Neural crest cell (in vitro differentiated cells): ENCODE measurements at places on chromosomes 11 and 22.

GRCh38 chr22:44603767-44604166 is 98.2 kb upstream of the PRR5 start:
- no peak for DNase-seq

- DNase-seq: no peak
These were observed 31.7 kb downstream of the DCDC1 start for GRCh38 chr11:31337806-31338205.

DNA sequence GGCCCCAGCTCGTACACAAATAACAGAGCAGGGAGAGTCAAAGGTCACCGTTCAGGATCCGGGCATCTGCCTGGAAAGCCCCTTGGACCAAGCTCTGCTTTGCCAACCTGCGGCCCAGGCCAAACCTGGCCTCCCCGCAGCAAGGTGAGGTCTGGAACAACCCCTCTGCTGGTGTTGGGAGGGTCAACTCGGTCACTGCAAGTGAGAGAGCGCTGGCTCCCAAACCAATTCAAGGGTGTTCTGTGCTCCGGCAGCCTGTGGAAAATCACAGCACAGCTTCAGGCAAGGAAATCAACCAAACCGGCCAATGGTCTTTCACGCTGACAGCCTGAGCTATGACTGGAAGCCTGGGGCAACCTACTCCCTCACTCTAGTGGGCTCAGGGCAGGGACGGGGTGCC is 63.4 kb downstream of the MYH9 start:
- DNase-seq: no peak

DNA sequence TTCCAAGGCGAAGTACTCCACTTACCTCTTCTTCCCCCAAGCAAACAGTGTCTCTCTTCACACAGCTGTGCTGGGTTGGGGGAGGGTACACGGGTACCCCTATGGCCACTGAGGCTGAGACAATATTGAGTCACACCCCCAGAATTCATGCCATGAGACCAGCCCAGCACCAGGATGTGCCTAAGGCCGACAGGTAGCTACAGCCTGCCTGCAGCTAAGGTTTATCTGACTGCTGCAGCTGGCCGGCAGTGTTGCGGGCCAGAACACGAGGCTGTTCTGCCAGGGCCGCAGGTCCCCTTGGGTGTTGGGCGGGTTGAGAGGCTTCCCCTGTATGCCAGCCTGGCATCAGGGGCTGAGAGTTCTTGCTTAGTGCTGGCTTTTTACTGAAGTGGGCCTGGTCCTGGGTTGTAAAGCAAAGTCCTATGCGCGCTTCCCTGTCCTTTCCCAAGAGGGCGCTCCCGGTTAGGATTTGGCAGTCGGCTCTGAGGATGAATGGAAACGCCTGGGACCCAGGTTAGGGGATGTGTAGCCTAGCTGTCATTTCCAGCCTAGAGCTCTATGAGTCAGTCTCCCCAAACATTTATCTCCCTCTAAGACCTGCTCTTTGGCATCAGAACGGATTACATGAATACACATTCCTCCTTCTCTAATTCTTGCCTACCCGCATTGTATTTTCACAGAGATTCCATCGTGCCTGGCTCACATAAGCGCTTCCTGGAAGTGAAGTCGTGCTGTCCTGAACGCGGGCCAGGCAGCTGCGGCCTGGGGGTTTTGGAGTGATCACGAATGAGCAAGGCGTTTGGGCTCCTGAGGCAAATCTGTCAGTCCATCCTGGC is 7.1 kb downstream of the USP18 start:
- DNase-seq: peak; percentile 76

- no peak for DNase-seq
These were observed 226.6 kb upstream of the TENM4 start for GRCh38 chr11:79667380-79667779.

- no peak for DNase-seq
These were observed 8.9 kb downstream of the KCNK7 start for GRCh38 chr11:65586676-65587075.

DNA sequence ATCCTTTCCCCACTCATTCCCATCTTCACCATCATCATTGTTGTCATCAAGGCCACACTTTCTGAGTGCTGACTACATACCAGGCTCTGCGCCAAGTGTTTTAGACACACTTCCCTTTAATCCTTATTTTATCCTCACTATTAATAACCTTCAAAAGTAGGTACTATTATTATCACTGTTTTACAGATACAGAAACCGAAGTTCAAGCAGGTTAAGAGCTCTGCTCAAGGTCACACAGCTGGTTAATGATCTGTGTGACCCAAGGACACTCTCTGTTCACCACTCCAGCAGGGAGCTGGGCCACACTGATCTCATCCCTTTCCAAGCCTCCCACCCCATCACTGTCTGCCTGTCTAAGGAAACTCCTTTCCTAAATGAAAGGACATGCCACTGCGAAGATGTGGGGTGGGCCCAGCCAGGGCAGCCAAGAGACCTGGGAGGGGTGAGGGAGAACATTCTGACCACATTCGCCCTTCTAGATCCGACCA is 17.2 kb upstream of the TSKU start:
- DNase-seq: no peak

- DNase-seq: no peak
These were observed 2.8 kb downstream of the C11orf71 start for GRCh38 chr11:114397349-114397982.

DNA sequence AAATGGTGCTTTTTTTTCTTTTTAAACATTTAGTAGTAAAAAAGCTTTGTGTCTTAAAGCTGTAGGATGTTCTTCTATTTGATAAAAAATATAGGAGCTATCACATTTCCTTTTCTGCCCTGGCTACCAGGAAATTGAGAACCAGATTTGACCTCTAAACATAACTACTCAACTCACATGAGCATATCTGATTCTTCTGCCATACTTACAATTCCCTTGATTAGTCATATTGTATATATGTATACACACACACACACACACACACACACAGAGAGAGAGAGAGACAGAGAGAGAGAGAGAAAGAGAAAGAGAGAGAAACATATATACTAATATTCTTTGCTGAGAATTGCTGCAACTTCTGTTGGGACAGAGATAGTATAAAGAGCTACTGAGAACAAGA is 23.0 kb upstream of the GDPD4 start:
- no peak for DNase-seq

DNA sequence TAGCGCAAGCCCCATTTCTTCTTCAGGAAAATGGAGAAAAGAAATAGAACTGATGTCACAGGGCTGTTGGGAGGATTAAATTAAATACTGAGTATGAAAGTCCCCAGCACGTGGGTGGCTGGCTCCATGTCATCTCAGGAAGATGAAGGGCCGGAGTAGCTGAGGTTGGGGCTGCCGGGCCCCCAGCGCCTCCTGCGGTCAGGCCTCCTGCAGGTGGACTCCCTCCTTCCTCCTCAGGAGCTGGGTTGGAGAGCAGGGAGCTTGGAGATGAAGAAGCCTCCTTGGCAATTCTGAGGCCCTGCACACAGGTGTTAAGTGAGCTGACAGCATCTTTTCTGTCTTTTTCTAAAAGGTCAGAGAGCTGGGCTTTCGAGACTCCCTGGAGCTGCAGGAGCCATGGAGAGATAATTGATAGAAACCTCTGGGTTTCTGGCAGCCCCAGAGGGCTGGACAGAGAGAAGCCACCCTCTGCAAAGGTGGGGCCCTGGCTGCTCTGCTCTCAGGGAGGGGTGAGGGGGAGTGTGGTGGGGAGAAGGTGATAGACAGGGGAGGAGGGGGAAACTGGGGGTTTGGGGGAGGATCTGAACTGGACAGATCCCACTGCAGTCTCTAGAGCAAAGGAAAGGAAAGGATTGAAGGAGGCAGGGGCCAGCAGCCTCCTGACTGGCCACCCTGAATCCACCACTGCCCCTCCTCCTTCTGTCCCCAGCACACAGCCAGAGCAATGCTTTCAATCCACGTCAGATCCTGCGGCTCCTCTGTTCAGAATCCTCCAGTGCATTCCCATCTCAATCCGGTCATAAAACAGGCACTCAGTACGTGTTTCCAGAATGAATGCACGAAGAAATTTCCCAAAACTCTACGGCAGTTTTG is 210.8 kb downstream of the CEP164 start:
- no peak for DNase-seq

GRCh38 chr11:117457031-117457785 is 129.6 kb downstream of the CEP164 start:
- no peak for DNase-seq

GRCh38 chr22:35883031-35883620 is 145.5 kb downstream of the RBFOX2 start:
- DNase-seq: no peak

- DNase-seq: no peak
These were observed 493.3 kb downstream of the BRD1 start for GRCh38 chr22:49334449-49334789.
